Left kidney (tissue), 8 donors: ENCODE measurements at places on chromosomes 6 and 20. TPM values are rescaled to one million over a fixed set of nuclear protein-coding genes. Genes with fewer than 3 reads are reported as not detected.

- peak; percentile 56 for DNase-seq
Observed at GRCh38 chr6:89242574-89243330, 25.6 kb upstream of the GABRR1 start.

The HLA-DQA2 gene
- polyA plus RNA-seq = 2.1 TPM

The TFAP2A gene
- polyA plus RNA-seq = 33.6 TPM

DNA sequence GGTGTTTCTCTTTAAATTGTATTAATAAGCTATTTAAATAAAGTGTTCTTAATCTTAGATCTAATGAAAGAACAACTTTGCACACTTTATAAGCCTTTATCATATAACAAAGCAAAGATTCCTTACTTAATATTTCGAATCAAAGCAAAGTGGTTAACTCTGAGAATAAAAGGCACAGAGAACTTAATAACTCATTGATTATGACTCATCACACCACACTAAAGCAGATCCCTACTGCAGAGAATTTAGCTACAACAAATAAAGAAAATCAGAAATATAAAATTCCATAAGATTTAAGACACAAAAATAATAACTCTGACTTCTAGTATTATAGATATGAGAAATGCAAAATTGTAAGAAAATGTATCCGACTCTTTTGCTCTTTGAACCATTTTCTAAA, 135.6 kb upstream of the RUNX2 start:
- DNase-seq = no peak

DNA sequence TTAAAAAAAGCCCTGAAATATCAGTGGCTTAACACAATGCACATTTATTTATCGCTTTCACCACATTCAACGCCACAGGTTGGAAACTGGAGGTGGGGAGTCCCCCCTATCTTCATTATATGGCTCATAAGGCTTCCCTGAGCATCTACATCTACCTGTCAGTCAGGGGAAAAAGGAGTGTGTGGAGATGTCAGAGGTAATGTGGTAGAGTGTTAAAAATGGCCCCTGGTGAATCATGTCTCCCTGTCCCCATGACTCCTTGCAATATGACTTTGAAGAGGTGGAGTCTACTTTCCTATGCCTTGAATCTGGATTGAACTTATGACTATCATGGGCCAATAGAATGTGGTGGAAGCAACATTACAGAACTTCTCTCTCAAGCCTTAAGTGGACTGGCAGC, 65.5 kb upstream of the BTBD3 start:
- DNase-seq = no peak
